Bladder microvascular endothelial cell (primary cell): ENCODE measurements at places on chromosomes 11 and 22. TPM values are rescaled to one million over a fixed set of nuclear protein-coding genes. Genes with fewer than 3 reads are reported as not detected.

MS4A6A gene
- total RNA-seq = 0.65 and 0.88 TPM in 2 replicates

OLFML1 gene
- total RNA-seq = under 0.01 and 0.06 TPM in 2 replicates

CDC42BPG gene
- total RNA-seq = 0.16 and 0.25 TPM in 2 replicates

KIF18A gene
- 10.4 and 11.8 TPM in 2 replicates for total RNA-seq

NLRX1 gene
- total RNA-seq = 11.7 and 19.3 TPM in 2 replicates

RBX1 gene
- total RNA-seq = 54.8 and 77.9 TPM in 2 replicates

APOL5 gene
- not detected in 2 replicates for total RNA-seq

DGAT2 gene
- 0.65 and 2.9 TPM in 2 replicates for total RNA-seq

OR52R1 gene
- not detected in 2 replicates for total RNA-seq

TEX54 gene
- total RNA-seq = not detected in 2 replicates

KCNQ1OT1 gene
- 0.32 and 2.6 TPM in 2 replicates for total RNA-seq

STX5 gene
- 35.9 and 40.8 TPM in 2 replicates for total RNA-seq

SMCO4 gene
- total RNA-seq = 12.3 and 52.0 TPM in 2 replicates

TRAPPC4 gene
- total RNA-seq = 87.9 and 137 TPM in 2 replicates

ALDH3B2 gene
- total RNA-seq = not detected in 2 replicates

ART5 gene
- not detected in 2 replicates for total RNA-seq

PARVA gene
- total RNA-seq = 10.7 and 32.7 TPM in 2 replicates

C11orf16 gene
- total RNA-seq = not detected in 2 replicates

CCDC188 gene
- 9.2 and 13.9 TPM in 2 replicates for total RNA-seq
